ENCODE measurements at places on chromosomes 5 and 9.

DNA sequence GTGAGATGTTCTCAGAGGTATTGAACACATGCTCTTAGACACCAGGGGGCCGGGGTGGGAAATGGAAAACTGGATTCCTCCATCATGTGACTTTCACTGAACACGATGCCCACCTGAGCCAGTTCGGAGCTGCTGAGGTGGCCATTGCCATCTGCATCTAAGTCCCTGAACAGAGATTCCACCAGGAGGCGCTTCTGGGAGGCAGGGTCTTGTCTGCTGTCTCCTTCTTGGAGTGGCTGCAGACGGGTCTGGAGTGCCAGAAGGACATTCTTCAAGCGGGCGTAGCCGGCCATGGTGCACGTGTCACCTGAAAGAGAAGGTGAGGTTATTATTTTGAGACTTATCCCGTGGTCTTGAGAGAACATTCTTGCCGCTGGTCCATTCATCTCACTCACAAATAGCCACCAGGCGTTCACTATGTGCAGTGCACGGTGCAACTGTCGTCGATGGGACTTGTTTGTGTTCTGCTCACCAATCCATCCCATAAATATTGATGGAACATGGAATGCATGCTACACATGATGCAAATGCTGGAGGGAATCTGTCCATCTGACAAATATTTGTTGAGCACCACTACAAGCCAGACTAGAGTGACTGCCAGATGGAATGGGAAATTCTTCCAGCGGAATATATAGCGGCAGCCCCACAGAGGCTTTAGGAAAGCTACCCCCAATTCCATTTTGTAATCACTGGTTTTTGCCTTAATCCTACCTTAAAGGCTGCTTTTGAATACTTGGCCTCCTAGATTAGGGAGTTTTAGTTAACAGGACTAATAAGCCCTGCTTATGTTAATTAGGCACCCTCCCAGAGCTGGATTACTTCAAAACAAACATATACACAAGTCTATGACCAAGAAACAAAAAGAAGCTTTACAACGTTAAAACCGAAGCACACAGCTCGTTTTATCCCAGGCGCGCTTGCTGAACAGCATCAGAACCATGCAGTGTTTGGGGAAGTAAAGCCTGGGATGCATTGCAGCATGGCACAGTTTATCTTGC lies 264.8 kb downstream of the HSPA4 start:
- no peak overlapping the region for H3K4me3 ChIP-seq
- no peak for DNase-seq
- H3K27ac ChIP-seq: no peak overlapping the region
- no peaks in the 10 kb centered on the region for H3K36me3 ChIP-seq
- no peaks in the 10 kb centered on the region for H3K4me1 ChIP-seq

GRCh38 chr9:78103971-78104433 lies 72.4 kb upstream of the GNAQ start:
- no peaks in the 10 kb centered on the region for H3K4me1 ChIP-seq
- no peak for DNase-seq
- H3K36me3 ChIP-seq: no peaks in the 10 kb centered on the region
- no peak overlapping the region for H3K27ac ChIP-seq

- DNase-seq: no peak
- no peak overlapping the region for H3K27ac ChIP-seq
- no peaks in the 10 kb centered on the region for H3K4me1 ChIP-seq
These were observed 133.8 kb upstream of the SLC24A2 start for GRCh38 chr9:19922476-19923118.

DNA sequence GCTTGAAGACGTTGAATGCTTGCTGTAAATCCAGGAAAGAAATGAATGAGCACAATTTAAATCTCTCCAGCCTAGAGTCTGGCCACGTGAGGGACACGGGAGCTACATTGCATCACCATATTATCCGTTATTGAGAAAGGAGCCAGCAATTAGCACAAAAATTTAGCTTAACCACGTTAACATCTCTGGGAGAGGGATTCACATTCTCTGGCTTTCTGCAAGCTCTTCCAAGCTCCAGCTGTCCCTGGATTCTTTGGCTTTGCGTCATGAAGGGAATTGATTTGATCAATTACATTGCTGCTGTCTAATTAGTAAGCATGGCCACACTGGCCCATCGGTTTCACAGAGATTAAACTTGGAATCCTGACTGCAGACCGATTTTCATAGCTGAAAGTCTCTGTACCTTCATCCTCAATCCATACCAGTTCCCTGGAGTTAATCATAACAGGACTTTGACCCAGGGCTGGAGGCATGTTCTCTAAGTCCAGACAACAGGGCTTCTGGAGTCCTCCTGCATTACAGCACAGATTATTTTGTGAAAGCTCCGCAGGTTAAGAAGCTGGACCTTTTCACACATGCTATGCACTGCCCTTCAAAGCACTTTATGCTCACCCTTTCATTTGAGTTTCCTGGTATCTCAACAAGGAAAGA lies 31.6 kb downstream of the ADRA1B start:
- no peaks in the 10 kb centered on the region for H3K36me3 ChIP-seq
- no peak overlapping the region for H3K27ac ChIP-seq
- H3K4me1 ChIP-seq: no peaks in the 10 kb centered on the region
- DNase-seq: no peak
- H3K4me3 ChIP-seq: no peak overlapping the region
- H3K27me3 ChIP-seq: no peaks in the 10 kb centered on the region

DNA sequence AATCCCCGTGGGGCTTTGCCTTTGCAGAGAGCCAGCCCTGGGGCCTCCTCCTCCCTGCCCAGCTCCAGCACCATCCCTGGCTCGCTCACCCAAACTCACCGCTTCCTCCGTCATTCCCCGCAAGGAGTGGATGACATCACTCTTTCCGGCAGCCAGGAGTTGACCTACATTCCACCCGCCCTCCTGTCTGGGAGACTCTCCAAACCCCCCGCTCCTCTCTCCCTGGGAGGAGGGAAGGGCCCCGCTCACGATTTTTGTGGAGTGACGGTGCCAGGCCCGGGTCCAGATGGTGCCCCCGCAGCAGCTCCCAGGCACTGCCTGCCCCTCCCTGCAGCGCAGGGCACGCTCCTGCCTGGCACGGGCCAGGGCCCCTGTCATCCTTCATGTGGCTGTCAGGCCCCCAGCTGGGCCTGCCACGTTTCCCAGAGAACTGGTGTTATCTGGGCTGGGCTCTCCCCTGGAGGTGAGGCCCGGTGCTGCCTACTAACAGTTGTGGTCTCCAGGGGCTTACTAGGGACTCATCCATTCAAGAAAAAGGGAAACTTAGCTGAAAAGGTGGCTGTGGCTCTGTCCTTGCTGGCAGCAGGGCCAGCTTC lies 52.3 kb downstream of the NTNG2 start:
- H3K27ac ChIP-seq: no peak overlapping the region
- no peaks in the 10 kb centered on the region for H3K36me3 ChIP-seq
- no peaks in the 10 kb centered on the region for H3K4me1 ChIP-seq
- no peak overlapping the region for H3K4me3 ChIP-seq

GRCh38 chr5:109830955-109831502 lies 141.3 kb downstream of the MAN2A1 start:
- no peak overlapping the region for H3K4me3 ChIP-seq
- no peaks in the 10 kb centered on the region for H3K27me3 ChIP-seq
- no peaks in the 10 kb centered on the region for H3K4me1 ChIP-seq
- DNase-seq: no peak

DNA sequence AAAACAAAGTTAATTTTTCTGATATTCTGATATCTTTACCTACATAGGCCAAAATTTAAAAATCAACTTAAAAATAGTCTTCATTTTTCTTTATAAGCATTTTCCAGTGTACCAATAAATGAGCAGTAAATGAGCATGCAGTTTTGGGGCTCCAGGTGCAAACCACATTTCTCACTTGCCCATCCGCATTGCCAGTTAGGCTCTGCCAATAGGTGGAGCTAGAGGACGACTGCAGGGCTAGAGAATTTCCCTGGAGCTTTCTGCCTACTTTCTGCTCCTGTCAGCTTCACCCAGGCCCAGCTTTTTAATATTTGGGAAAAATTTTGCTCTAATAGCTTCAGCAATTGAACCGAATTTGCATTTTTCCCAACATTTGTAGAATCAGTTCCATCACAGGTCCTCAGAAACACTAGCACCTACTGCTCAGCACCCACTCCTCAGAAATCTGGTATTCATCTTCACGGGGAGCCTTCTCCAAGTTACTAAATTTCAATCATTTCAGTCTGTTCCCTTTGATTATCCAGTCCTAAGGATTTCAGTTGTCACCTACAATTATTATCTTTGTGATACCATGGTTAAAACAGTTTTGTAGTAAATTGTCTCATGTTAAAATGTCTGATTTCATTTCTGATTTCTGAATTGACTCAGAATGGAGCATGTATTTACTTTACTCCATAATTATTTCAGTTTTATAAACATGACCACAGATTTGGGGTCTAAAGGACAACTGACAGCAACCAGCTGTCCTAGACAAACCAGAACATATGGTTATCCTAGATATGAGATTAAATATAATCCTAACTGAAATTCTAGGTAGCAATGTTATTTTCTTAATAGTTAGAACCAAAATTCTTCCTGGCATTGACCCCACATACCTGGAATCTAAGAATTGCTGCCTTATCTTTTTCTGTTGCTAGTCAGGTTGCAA lies 104.6 kb upstream of the FAM174A start:
- H3K36me3 ChIP-seq: no peaks in the 10 kb centered on the region
- no peaks in the 10 kb centered on the region for H3K27me3 ChIP-seq
- H3K4me3 ChIP-seq: no peak overlapping the region
- no peak overlapping the region for H3K27ac ChIP-seq

DNA sequence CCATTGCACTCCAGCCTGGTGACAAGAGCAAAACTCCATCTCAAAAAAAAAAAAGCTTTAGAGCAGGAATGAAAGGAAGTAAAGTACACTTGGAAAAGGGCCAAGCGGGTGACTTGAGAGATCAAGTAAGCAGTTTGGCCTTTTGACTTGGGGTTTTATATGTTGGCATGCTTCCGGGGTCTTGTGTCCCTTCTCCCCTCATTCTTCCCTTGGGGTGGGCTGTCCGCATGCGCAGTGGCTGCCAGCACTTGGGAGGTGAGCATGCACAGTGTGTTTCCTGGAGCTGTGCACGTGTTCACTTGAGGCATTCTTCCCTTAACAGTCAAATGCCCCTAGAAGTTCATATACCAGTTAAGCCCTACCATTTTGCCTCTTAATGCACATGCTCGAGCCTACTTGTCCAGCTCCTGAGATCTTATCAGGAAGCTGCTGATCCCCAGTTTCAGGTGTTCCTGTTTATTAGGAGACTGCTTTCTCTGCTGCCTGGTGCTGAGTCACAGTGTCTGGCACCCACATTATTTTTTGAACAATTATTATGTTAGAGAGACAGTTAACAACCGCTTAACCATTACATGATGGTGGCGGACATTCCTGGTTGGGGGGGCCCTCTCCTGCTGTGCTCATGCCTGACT lies 32.6 kb upstream of the PRRC2B start:
- no peaks in the 10 kb centered on the region for H3K36me3 ChIP-seq
- peak overlapping the region; percentile 62 for H3K27ac ChIP-seq
- H3K27me3 ChIP-seq: no peaks in the 10 kb centered on the region
- peak; percentile 64 for DNase-seq

DNA sequence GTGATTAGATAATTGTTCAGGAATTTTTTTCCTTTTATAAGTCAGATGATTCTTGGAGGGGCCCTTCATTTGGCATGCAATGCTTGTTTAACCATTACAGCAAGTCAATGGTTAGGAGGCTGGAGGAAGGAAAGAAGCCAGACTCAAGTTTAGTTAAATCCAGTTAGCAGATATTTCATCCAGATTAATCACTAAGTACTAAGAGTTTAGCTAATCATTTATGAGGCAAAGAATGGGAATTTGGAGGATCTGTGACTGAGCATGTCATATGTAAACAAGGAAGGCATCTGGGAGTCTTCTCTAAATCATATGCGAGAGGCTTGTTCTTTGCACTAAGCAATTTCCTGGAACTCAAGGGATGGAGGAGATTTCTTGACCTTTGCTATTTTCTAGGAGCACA lies 145.3 kb upstream of the SGCD start:
- no peaks in the 10 kb centered on the region for H3K4me1 ChIP-seq
- H3K27me3 ChIP-seq: no peaks in the 10 kb centered on the region
- no peak for DNase-seq
- H3K36me3 ChIP-seq: no peaks in the 10 kb centered on the region
- H3K4me3 ChIP-seq: no peak overlapping the region
- H3K27ac ChIP-seq: no peak overlapping the region

- H3K27me3 ChIP-seq: no peaks in the 10 kb centered on the region
- no peaks in the 10 kb centered on the region for H3K4me1 ChIP-seq
- no peaks in the 10 kb centered on the region for H3K36me3 ChIP-seq
- H3K27ac ChIP-seq: no peak overlapping the region
These were observed 345.2 kb upstream of the PCSK5 start for GRCh38 chr9:75545287-75545686.

- no peak overlapping the region for H3K27ac ChIP-seq
- H3K4me3 ChIP-seq: no peak overlapping the region
- no peak for DNase-seq
- no peaks in the 10 kb centered on the region for H3K27me3 ChIP-seq
- no peaks in the 10 kb centered on the region for H3K4me1 ChIP-seq
- no peaks in the 10 kb centered on the region for H3K36me3 ChIP-seq
These were observed 340.5 kb downstream of the ADGRV1 start for GRCh38 chr5:90899014-90899604.

DNA sequence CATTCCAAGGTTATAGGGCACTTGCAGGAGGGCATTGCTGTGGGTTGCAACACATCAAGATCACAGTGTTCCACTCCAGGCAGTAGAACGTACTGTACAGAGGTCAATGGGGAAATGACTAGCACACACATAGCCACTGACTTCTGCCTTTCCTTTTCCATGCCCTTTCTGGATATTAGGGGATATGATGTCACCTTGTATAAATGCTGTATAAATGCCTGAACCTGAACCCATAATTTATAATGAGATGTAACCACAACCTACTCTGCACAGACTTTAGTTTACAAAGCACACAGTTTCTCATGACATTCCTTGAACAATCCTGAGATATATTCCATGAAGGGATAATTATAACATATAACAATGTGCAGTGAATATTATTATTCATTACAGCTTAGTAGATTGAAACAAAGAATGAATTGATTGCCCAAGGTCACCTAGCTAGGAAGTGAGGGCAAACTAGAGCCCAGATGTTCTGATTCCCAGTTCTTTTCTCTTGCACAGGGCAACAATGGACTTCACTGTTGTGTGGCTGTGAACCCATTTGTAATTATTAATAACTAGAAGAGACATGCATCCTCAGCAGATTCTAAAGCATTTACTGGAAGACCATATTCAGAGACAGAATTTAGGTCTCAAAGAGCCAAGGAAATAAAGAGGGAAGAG lies 5.6 kb upstream of the ABLIM3 start:
- no peaks in the 10 kb centered on the region for H3K4me1 ChIP-seq
- no peaks in the 10 kb centered on the region for H3K36me3 ChIP-seq
- no peak overlapping the region for H3K4me3 ChIP-seq
- no peak overlapping the region for H3K27ac ChIP-seq

GRCh38 chr9:97666907-97667686 lies 30.0 kb downstream of the XPA start:
- H3K4me1 ChIP-seq: no peaks in the 10 kb centered on the region
- H3K36me3 ChIP-seq: no peaks in the 10 kb centered on the region
- no peak overlapping the region for H3K4me3 ChIP-seq
- H3K27me3 ChIP-seq: no peaks in the 10 kb centered on the region

GRCh38 chr5:109335114-109335513 lies 74.7 kb downstream of the PJA2 start:
- no peaks in the 10 kb centered on the region for H3K4me1 ChIP-seq
- no peak for DNase-seq
- no peaks in the 10 kb centered on the region for H3K36me3 ChIP-seq
- H3K27ac ChIP-seq: no peak overlapping the region
- no peak overlapping the region for H3K4me3 ChIP-seq
